ENCODE measurements at places on chromosomes 5 and 9.

- peak; percentile 58 for DNase-seq
These were observed at the start of gene LIFR for GRCh38 chr5:38556599-38557307. Gene LIFR (minus strand): TSS chr5:38556646. CDS start chr5:38530647, 25,999 bp downstream.

DNA sequence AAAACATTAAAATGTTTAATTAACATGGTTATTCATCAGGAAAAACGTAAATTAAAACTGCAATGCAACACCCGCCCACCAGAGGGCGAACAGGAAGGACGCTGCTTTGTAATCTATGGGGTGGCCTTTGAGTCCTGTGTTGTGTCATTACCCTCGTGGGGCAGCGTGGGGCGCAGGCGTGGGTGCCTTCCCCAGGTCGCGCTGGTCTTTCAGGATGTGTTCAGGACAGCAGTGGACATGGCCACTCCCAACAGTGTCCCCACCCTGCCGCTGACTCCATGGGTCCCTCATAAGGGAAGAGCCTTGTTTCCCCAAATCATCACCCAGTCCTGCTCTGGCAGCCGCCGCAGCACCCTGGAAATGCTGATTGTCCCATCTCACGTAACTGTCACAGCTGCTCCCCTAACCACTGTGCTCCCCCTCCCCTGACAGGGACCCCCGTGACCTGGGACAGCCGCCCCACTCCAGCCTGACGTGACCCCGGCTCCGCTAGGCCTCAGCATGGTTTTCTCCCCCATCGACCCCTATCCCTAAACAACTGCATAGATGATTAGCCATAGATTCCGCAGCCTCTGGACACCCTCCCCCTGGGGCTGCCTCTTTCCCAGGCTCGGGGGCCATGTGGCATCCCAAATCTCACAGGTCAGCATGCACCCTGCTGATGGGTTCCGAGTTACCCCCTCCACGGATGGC lies 36.4 kb downstream of the GLT6D1 start:
- peak; percentile 73 for DNase-seq

GRCh38 chr5:137268646-137269045 lies 230.5 kb downstream of the SPOCK1 start:
- DNase-seq = no peak

DNA sequence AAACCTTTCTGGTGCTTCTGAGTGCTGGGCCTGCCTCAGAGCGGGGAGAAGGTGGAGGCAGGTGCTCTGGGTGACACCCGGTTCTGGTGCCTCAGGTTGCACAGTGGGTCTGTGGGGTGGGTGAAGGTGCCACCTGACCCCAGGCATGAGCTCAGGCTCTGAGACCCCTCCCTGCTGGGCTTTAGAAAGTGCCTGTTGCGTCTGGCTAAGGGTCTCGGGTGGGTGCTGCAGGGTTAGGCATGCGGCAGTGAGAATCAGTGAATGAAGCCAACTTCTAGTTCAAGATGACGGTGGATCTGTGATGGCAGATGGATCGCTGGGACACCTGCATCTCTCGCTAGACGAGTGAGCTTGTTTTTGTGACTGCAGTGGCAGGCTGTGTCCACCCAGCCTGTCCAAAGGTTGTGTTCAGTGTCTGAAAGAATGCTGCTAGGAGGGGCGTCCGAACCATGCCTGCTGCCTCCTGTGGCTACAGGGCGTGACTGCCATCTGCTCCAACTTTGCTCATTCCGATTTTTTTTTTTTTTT lies 5.0 kb downstream of the SQSTM1 start:
- DNase-seq = no peak

- DNase-seq = no peak
These were observed 363.6 kb downstream of the SH3GL2 start for GRCh38 chr9:17942498-17942897.

- no peak for DNase-seq
These were observed 160.6 kb downstream of the COL23A1 start for GRCh38 chr5:178429491-178430185.

DNA sequence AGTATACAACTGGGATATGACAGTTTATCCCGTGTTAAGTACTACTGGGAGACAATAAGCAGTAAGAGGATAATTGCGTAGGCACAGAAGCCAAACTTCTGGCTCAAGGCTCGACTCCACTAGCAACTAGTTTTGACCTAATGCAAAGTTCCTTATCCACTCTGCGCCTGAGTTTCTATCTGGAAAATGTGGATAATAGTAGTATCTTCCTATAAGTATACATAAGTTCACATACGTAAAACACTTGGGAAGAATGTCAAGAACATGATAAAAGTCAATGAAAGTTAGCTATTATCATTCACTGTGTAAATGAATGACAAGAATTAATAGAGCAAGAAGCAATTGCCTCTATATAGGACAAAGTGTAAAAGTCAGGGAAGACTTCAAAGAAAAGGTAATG lies 45.7 kb downstream of the FTMT start:
- no peak for DNase-seq

GRCh38 chr9:94767331-94768072 lies 41.0 kb downstream of the AOPEP start:
- no peak for DNase-seq

- peak; percentile 59 for DNase-seq
These were observed 272.7 kb upstream of the PANK3 start for GRCh38 chr5:168851902-168852321.

- no peak for DNase-seq
These were observed 16.2 kb downstream of the KCNMB1 start for GRCh38 chr5:170372971-170373370.

DNA sequence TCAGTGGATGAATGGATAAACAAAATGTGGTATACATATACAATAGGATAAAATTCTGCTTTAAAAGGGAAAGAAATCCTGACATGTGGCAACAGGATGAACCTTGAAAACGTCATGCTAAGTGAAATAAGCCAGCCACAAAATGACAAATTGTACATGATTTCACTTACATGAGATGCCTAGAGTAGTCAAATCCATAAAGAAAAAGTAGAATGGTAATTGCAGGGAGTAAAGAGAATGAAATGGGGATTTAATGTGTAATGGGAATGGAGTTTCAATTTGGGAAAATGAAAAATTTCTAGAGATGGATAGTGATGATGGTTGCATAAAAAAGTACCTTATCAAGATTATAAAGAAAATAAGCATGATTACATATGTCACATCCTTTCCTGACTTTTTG lies 1489.2 kb upstream of the C9orf72 start:
- no peak for DNase-seq

GRCh38 chr9:89668216-89668865 lies 63.5 kb downstream of the GADD45G start:
- peak; percentile 33 for DNase-seq

- peak; percentile 43 for DNase-seq
These were observed 10.5 kb upstream of the TRIM36 start for GRCh38 chr5:115180165-115180709.

DNA sequence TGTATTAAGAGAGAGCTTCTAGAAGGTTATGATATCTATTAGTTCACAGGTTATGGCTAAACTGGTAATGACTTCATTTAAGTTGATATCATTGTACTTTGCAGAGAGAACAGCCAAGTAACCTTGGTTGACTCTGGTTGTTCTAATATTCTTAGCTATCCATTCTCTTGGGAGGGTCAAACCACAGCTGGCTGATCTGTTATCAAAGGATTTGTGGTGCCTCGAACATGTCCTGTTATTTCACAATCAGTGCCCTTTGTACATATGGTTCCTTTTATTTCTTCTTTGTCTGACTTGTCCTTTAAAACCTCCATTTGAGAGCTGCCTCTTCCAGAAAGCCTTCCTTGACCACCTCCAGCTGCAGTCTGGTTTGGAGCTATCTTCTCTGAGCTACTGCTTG lies 61.7 kb downstream of the PDE8B start:
- DNase-seq = no peak

DNA sequence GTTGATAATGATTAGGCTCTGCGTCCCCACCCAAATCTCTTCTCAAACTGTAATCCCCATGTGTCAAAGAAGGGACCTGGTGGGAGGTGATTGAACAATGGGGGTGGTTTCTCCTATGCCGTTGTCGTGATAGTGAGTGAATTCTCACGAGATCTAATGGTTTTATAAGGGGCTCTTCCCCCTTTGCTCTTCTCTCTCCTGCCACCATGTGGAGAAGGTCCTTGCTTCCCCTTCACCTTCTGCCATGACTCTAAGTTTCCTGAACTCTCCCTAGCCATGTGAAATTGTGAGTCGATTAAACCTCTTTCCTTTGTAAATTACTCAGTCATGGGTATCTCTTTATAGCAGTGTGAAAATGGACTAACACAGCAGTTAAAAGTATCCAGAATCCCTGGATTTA lies 715.2 kb upstream of the DMAC1 start:
- no peak for DNase-seq

DNA sequence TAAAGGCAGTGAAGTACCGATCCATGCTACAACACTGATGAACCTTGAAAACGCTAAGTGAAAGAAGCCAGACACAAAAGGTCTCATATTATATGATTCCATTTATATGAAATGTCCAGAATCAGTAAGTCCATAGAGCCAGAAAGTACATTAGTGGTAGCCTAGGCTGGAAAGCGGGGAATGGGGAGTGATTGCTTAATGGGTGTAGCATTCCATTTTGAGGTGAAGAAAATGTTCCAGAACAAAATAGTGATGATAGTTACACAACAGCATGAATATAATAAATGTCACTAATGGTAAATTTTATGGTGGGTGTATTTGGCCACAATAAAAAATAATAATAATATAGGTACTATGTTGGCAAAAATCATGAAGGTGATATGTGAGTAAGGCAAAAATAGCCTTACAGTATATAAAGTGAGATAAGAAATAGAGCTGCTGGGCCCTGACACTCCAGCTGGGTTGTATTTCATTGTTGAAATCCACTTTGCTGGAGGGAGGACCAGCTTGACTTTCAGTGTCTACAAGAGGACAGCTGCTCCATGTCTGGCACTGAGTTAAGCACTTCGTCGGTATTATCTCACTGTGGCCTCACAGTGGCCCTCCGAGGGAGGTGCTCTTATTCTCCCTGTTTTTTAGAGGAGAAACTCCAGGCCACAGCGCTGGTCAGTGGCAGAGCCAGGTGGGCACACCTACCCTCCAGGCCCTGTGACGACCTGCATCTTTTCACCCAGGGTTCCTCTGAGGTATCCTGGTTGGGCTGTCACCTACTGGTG lies 22.4 kb upstream of the ANGPTL2 start:
- DNase-seq = no peak

GRCh38 chr5:82684165-82684564 lies 393.0 kb downstream of the TMEM167A start:
- no peak for DNase-seq

GRCh38 chr5:67092535-67092934 lies 104.1 kb downstream of the CD180 start:
- DNase-seq = no peak

- no peak for DNase-seq
These were observed 1.6 kb upstream of the ARRDC1 start for GRCh38 chr9:137603879-137604278.

DNA sequence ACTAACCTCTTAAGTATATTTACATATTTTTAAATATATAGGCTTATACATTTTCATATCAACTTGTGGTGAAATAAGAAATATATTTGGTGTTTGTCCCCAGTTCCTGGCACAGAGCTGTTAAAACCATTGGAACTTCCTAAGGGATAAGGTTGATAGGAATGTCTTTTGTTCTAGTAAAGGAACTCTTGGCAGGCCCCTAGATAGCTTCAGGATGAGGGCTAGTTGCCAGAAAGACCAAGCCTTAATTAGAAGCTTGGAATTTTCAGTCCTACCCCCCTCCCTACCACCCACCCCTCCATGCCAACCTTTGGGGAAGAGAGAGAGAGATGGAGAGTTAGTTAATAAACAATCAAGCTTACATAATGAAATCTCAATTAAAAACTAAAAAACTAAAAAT lies 638.6 kb upstream of the ACO1 start:
- DNase-seq = no peak

DNA sequence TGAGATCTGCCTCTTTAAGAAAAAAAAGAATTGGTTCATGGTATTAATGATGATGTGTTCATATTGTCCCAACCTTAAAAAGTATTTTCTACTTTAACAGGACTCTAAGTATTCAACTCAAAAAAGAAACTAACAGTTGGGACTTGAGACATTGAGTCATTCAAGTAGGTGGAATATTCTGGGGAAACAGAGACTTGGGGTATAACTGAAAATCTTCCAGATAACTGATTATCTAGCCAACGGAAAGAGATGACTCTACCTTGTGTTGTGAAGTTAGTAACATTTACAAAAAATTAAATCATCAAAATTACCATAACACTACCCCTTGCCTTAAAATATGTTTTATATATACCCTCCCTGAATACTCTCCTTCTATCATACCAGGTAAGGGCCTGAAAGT lies 19.1 kb downstream of the OXCT1 start:
- no peak for DNase-seq

- DNase-seq = no peak
These were observed 524.4 kb downstream of the PRR16 start for GRCh38 chr5:120988491-120988890.

- no peak for DNase-seq
These were observed 72.4 kb downstream of the CTSL start for GRCh38 chr9:87798261-87798833.

DNA sequence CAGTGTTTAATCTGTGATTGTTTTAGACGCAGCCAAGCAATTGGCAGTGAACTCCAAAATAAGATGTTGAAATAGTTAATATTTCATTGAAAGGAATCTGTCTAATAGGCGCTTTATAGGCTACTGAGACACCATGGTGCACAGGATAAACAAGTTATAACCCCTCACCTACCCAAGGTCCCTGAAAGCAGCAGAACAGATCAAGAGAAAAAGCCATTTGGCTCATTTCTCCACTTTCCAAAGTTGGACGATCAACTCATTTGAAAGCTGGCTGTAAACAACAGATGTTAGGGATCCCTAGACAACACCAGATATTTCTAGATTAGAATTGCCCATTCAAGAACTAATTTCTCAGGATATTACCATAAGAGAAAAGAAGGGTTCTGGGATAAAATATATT lies 4.9 kb downstream of the PUM3 start:
- DNase-seq = no peak

GRCh38 chr9:10235376-10235775 lies 377.4 kb downstream of the PTPRD start:
- DNase-seq = no peak

GRCh38 chr9:79883073-79883645 lies 311.4 kb downstream of the TLE4 start:
- DNase-seq = peak; percentile 76

DNA sequence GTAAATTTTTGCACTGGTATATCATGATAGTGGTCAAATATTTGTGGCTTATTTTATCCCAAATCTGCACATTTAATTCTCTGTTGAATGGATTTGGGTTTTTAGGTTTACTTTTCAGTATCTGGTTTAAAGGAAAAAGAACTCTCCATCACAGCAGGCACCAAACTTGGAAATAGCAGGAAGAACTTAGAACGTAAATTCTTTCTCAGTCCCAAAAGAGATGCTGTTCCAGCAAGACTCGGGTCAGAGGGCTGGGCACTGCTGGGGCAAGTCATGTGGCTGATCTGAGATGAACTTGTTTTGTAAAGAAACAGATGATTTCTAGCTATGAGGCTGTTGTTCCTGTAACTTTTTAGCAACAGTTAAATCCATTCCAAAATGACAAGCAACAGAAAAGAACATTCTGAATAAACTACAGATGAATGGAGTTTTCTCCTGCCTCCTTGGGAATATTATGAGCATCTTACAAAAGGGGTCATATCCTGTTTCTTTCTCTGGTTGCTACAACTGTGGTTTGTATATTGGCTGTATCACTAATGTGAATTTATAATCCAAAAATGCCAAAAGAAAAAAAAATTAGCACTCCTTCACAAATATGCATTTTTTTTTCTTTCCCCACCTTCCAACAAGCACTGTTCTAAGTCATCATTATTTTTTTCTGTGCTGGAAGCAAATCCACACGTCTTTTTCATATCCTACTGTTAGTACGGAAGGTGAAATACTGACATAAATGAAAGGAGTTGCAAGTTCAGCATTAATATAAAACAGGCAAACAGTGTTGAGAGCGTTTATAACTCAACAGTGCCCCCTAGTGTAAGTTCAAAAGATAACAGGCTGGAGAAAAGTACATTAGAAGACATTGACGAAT lies 31.1 kb downstream of the OR2K2 start:
- no peak for DNase-seq
